ENCODE measurements at places on chromosomes 5 and 9.
A peak's percentile ranks its signal among the peaks of the same experiment; 100 is the strongest.

DNA sequence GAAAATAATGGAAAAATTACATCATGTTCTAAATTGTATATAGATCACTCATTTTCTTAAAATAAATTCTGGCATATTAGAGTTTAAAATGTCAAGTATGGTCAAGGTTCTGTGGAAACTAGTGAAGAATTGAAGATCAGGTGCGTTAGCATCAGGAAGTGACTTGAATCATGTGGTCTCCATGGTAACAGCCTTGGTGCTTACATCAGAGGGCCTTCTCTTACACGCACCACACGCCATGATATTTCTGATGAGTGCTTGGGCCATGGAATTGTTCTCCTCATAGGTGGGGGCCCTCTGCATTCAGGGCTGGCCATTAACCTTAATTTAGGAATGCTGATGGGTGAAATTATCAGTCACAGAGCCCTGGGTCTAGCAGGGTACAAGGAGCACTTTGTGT is 288.1 kb upstream of the EFNA5 start:
- DNase-seq, result no peak

- no peak for DNase-seq
These were observed 482.9 kb downstream of the AGTPBP1 start for GRCh38 chr9:85258823-85259370.

GRCh38 chr5:139914218-139914807 is 118.7 kb downstream of the PSD2 start:
- DNase-seq, result no peak

- DNase-seq, result no peak
These were observed 93.5 kb downstream of the MVB12B start for GRCh38 chr9:126420135-126420534.

- DNase-seq, result no peak
These were observed 11.0 kb downstream of the COL5A1 start for GRCh38 chr9:134652291-134653225.

GRCh38 chr5:34957857-34958690 is 28.7 kb downstream of the DNAJC21 start:
- peak; percentile 14 for DNase-seq

DNA sequence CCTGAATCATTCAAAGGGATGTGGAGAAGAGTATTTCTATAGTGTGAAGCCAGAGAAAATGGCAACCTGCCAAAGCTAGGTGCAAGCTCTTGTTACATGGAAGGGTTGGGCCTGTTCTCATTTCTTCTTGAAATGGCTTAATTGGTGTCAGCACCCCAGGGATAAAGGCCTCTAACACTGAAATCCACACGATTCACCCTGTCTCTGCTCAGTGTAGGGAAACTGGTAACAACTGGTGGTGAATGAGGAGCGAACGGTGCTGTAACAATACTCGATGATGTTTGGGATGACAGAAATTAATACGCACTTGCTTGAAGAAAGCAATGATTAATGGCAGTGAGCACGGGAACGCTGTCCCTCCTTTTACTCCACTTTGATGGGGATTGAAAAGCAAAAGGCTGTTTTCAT is 16.2 kb downstream of the PBX3 start:
- no peak for DNase-seq

DNA sequence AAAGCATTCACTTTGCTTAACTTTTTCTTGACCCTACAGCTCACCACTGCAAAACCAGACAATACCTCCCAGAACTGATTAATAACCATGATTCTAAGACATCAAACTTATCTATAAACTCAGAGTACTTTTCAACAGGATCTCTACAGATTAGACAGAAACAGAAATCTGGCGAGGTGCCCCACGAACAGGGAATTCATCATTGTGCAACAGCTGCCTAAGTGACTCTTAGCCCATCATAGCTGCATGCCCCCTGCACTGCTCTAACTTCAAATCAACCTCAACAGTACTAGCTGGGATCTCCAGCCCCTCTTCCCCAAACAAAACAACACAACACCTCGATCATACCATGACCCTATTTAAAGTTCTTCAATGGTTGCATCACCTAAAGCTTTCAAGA is 16.1 kb upstream of the COL23A1 start:
- no peak for DNase-seq

DNA sequence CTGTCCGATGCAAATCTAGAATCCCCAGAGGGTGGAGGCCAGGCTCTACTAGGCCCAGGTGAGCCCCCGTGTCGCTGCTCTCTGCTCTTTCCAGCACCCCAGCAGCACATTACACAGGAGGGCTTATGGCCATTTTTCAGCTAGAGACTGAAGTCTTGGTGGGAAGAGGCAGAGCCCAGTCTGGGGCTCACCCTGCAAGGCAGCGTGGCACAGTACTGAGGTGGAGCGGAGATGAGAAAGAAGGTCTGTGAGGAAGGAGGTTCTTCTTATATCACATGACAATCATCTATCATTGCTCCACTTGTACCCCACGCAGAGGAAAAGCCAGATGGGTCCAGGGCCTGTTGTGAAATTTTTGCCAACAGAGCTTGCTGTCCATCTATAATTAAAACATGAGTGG is 10.0 kb upstream of the KIF12 start:
- no peak for DNase-seq

GRCh38 chr9:16136961-16137360 is 584.1 kb downstream of the CCDC171 start:
- DNase-seq, result no peak

DNA sequence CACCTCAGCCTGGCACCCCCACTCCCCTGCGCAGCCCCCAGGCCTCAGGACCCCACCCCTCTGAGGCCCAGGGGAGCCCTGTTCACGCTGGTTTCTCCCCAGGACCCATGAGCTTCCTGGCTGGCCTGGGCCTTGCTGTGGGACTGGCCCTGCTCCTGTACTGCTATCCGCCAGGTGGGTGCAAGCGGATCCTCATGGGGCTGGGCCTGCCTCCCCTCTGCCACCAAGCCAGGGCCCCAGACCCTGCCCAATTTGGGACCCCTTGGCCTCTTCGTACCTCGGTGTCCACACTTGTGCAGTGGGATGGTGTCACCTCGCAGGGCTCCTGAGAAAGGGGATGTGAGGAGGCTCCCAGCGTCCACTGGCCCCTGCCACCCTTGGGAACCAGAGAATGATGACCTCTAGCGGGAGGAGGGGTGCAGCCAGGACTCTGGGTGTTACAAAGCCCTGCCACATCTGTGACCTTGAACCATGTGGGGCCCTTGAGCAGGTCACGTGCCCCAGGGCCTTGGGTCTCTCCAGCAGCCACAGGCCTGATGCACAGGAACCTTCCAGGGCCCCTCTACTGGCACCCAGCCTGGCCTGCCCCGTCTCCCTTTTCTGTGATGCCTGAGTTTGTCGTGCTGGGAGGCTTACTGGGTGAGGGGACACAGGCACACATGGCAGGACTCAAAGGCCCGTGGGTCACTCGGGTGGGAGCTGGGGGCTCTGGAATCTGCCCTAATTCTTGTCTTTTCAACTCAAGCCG is 16.3 kb downstream of the CARD19 start:
- peak; percentile 32 for DNase-seq

GRCh38 chr9:12162181-12162815 is 530.9 kb upstream of the TYRP1 start:
- no peak for DNase-seq

- no peak for DNase-seq
These were observed 3.8 kb upstream of the ITGA2 start for GRCh38 chr5:52985306-52985705.

DNA sequence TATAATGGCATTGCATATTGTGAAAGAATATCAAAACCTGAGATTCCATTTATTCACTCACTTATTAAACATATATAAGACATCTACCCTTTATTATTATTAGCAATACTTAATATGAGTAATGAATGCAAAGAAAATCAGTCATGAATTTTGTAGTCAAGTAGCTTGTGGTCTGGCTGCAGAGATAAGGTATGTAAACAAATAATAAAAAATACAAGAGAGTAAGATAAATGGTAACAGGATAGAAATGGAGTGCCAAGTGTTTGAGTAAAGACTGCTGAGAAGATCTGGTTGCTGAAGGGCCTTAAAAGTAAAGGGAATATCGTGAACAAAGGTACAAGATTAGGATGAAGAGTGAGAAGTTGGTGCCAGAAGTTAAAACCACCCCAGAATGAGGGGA is 18.4 kb downstream of the TRIM32 start:
- no peak for DNase-seq

GRCh38 chr9:124197177-124198095 is 60.3 kb upstream of the NEK6 start:
- DNase-seq, result peak; percentile 48

DNA sequence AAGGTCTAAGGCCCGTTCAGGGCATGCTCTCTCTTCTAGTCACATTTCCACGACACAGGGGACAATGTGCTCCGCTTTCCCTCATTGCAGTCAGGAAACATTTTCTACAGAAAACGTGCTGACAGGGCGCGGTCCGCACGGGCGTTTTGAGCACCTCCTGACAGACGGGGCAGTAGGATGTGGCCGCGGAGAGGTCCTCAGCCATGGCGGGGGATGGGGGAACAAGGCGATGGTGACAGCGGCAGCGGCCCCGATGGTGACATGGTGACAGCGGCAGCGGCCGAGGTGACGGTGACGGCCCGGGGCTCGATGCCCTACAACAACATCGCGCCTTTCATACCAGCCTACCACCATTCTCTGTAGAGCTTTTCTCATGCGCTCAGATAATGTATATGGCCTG is 4.1 kb downstream of the PLPP1 start:
- no peak for DNase-seq

DNA sequence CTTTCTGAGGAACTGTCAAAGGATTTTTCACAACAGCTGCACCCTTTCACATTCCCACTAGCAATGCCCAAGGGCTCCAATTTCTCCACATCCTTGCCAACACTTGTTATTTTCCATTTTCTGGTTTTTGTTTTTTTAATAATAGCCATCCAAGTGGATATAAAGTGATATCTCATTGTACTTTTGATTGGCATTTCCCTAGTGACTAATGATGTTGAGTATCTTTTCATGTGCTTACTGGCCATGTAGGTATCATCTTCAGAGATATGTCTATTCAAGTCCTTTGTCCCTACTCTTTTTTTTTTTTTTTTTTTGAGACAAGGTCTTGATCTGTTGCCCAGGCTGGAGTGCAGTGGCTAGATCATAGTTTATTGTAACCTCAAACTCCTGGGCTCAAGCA is 115.8 kb upstream of the HAND1 start:
- no peak for DNase-seq

- DNase-seq, result no peak
These were observed 31.6 kb upstream of the RANBP6 start for GRCh38 chr9:6047020-6047419.

DNA sequence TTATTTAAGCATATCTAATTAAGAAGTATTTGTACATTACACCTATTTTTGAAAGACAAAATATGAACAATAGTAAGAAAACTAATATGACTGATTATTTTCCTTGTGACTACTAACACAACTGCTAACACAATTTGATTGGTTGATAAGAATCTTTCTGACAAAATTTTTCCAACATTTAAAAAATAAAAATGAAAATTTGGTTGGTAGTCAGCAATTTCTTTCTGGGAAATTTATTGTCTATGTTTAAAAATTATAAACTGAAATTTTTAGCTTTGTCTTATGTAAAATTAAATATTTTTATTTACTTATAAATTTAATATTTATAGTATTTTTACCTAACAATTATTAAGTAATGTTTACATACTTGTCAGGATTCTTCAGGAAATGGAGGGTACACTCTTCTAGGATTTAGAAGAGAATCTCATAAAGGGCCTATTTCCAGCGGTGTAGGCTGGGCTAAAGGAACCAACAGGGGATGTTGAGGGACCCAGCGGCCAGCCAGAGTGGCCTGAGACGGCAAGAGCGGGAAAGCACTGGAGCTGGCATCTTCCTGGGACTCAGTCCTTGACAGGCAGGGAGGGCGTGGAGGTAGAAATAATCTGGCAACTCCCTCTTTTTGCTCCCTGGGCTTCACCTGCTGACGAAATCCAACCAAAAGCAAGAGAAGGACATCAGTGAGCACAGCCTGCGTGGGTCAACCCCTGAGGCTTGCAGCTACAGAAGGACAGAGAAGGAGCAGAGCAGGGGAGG is 14.7 kb upstream of the FAM120A start:
- DNase-seq, result no peak

GRCh38 chr5:73381590-73382400 is 66.8 kb downstream of the FOXD1 start:
- no peak for DNase-seq

DNA sequence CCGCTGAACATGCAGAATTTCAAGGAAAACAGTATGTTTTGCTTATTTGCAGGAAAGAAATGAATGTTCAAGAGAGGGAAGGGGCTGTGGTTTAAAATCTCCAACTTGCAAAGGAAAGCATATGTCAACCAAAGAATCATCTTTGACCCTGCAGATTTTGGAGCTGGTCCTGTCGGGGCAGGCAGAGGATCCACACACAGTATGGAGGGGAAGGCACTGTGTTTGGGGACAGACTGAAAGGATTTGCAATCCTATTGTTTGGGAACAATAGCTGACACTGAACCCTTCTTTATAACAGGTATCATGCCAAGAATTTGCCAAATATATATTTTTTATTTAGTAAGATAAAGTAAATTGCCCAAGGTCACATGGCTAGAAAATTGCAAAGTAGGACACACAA is 121.4 kb upstream of the ZNF618 start:
- no peak for DNase-seq

DNA sequence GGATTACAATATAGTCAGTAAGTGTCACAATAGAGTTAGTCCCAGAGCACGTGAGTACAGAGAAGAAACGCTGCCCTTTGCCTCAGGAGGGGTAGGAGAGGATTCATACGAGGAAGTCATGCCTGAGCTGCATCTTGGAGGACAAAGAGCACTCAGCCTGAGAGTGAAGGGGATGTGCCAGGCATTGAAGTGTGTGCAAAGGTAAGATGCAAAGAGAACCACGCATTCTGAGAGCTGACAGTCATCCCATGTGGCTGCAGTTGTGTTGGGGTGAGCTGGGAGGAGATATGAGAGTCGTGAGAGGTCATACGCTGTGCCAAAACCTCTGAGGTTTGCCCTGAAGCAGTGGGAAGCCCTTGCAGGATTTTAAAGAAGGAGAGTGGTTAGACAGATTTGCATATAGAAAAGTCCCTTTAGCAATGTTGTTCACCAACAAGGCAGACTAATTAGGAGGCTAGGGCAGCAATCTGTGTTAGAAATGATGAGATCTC is 97.5 kb downstream of the PIP5K1B start:
- no peak for DNase-seq

- no peak for DNase-seq
These were observed 67.8 kb downstream of the NIPSNAP3B start for GRCh38 chr9:104831681-104832080.

DNA sequence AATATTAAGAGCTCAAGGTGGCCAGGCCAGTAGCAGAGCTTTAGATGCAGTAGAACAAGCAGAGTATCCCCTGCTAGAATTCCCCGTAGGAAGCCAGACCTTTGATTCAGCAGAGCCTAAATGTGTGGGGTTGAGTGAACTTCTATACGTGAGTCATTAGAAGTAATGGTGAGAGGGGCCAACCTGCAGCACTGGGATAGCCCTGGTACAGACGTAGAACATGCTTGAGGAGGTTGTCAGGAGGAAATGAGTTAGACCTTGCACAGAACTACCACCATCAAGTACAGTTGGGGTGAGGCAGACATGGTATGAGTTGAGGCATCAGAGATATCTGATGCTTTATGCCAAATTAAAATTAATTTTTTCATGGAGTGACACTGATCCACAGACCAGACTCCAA is 42.0 kb downstream of the PDCD1LG2 start:
- DNase-seq, result no peak

GRCh38 chr9:95512709-95513095 is 4.1 kb downstream of the PTCH1 start:
- no peak for DNase-seq
